Stimulated activated naive CD8-positive, alpha-beta T cell treated with anti-CD3 and anti-CD28 coated beads, Interleukin-15, amount 100 ng/mL, for 72 hours (primary cell): ENCODE measurements at places on chromosomes 1 and 21.

DNA sequence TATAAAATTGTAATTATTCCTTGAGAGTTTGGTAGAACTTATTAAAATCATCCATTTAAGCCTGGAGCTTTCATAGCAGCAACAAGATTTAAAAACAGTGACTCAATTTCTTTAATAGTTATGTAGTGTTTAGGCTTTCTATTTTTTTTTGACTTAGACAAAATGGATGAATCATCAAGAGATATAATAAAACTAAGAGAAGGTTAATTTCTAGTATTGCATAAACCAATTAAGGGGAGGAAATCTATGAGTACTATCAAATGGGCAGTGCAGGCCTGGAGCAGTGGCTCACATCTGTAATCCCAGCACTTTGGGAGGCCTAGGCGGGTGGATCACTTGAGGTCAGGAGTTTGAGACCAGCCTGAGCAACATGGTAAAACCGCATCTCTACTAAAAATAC, 416.3 kb upstream of the USP24 start:
- DNase-seq = no peak

DNA sequence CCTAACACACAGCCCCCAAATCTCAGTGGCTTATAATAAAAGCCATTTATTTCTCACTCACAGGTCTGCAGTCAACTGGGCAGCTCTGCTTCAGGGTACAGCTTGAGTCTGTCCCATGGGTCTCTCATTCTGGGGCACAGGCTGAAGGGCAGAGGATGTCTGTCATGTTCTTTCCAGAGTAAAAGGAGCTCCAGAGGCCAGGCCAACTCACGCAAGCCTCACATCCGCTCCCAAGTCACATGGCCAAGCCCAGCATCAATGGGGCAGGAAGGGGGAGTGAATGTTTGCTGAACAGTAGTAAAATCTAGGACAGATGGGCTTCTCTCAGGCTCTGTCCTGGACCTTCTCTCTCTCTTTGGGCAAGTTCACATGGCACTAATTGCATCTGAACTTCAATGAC, 7.1 kb upstream of the SSBP3 start:
- DNase-seq = no peak

DNA sequence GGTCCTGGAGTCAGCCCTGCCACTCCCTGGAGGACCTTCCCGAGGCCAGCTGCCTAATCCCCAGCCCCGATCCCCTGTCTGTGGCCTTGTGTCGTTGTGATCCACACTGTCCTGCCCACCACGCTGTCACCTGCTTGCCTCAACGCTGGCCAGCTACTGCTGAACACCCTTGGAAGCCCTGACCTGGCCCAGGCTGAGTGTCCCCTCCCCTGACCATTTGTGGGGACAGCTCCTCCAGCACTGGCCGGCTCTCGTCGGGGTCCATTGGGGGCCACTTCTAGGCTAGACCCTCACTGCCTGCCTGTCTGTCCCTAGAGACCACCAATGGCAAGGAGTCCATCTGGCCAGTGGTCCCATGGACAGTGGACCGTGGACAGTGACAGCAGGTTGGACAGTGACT, 12.0 kb upstream of the UMODL1 start:
- no peak for DNase-seq

DNA sequence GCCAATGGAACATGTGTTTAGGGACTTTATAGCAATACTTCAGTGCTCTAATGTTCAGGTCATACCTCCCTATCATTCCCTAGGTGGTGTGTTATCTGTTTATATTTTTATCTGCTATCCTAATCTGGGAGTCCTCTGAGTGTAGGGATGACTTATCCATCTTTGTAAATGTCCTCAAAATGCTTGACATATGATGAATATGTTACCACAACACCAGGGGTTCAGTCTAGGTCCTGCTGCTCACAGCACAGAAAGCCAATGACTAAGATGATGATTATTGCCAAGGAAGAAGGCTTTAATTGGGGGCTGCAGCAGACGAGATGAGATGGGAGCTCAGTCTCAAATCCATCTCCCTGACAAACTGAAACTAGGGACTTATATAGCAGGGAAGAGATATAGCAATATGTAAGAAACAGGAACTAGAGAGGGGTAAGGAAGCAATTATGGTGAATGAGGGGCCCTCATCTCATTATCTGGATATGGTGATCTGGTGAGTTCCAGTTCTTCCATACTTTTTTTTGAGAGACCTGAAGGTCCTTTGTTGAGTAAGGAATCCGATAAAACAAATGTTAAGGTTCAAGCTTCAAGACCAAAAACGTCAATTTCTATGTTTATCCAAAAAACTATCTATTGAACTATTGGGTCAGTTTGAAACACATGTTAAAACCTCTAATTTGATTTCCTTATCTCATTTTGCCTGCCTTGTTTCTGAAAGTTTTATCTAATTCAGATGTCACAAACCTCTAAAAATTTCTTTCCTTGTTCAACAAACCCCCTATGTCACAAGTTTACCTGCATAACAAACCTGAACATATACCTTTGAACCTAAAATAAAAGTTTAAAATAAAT, 256.7 kb upstream of the CACYBP start:
- DNase-seq = no peak

- peak; percentile 91 for DNase-seq
Measured at GRCh38 chr1:15966081-15966955, 9.6 kb downstream of the ZBTB17 start.

GRCh38 chr1:180633057-180634056, 1.5 kb downstream of the XPR1 start:
- no peak for DNase-seq

DNA sequence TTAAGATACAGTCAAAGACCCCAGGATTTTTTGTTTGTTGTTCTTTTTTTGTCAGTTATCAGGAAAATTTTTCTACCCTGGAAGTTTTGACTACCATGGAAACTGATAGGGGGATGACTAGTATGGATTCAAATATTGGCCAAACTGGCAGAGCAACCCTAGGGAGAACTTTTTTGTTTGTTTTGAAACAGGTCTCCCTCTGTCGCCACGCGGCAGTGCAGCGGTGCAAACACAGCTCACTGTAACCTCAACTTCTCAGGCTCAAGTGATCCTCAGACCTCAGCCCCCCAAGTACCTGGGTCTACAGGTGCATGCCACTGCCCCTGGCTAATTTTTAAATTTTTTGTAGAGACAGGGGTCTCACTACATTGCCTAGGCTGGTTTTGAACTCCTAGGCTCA, 46.6 kb downstream of the TOR3A start:
- DNase-seq = no peak

DNA sequence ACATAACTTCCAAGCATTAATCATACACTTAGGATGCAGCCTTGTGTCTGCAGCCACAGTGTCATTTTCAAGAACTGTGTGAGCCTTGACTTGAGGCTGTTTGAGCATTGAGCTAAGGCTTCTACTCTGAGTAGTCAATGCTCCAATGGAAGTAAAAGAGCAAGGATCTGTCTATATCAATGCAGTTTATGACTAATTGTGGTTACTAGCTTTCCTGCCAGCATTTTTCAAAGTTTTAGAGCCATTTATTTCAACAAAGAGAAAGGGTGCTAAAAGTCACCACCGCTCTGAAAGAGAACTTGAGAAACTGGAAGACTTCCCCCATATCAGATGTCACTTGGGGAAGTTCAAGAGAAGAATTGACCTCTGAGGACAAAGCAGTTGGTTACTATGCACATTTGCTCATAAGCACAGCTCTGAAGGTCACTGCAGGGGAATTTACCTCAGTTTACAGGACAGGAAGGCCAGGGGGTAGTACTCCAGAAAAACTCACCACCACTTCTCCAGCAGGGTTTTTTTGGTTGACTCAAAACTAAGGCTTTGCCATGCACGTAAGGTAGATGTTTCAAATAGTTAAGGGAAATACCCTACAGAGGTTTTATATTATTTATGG, 24.5 kb upstream of the RGS1 start:
- peak; percentile 38 for DNase-seq

GRCh38 chr1:10019561-10019960, 13.2 kb upstream of the UBE4B start:
- no peak for DNase-seq

DNA sequence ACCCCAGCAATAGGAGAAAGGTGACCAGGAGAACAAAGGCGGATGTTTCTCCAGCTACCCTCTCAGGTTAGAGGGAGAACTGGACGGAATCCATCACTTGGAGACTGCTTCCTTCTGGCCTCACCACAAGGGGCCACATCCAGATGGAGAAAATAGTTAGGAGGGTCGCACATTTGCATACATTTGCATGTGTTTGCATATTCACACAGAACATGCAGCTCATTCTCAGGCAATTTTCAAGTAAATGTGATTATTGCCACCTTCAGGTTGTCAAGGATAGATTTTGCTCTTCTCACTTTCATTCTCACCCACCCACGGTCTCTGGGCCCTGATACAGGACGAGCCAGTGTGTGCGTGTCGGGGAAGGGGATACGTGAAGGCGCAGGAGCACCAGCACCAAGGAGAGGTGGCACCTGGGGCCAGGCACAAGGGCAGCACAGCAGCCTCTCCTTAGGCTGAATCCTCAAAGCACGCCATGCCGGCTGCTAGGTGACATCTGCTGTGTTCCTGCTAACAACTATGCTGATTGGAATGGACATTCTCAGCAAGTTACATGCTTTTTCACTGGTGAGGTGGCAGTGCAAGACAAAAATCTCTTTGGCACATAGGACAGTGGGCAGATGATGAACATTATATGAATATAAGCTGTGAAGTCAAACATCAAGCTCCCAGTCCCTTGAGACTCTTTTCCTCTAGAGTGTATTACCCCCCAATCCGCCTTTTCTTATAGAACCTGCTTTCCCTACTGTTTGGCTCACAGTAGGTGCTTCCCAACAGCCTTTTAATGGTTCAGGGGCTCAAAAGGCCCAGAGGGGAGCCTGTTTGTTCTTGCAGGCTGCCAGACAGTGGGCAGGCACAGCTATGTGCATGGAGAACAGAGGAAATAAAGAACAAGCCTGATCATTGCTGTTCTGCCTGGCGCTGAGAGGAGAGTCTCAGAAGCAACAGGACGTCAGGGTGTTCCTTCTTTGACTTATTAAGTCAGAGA, 14.3 kb downstream of the ACKR1 start:
- DNase-seq = no peak

GRCh38 chr1:41850029-41850428, 68.7 kb downstream of the HIVEP3 start:
- peak; percentile 55 for DNase-seq

DNA sequence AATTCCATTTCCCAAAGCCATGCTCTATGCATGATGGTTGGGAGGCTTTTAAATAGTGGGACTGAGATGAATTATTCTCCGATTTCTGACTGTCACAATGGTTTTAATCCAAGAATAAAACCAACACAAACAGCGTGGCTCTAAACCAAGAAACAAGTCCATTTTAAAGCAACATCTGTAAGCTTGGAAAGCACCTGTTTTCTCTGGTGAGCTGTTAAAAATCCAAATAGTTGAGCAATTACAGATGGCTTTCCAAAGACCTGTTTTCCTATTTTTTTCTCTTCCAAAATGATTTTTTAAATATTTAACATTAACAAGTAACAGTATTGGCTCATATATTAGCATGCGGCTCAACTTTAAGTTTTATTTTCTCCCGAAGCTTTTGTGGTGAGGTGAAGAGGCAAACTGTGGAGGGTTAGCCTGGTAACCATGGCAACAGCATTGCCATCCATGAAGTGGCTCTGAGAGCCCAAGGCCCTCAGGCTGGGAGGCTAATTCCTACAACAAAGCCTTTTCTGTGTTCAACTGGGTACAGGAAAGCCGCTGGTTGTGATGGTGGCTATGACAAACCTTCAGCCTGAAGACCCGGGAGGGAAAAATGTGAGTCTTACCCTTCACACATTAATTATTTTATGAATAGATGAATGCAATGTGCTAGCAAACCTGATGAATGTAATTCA, 56.7 kb upstream of the B3GALT5 start:
- DNase-seq = no peak

- no peak for DNase-seq
Measured at GRCh38 chr1:36981771-36982622, 52.3 kb downstream of the GRIK3 start.

DNA sequence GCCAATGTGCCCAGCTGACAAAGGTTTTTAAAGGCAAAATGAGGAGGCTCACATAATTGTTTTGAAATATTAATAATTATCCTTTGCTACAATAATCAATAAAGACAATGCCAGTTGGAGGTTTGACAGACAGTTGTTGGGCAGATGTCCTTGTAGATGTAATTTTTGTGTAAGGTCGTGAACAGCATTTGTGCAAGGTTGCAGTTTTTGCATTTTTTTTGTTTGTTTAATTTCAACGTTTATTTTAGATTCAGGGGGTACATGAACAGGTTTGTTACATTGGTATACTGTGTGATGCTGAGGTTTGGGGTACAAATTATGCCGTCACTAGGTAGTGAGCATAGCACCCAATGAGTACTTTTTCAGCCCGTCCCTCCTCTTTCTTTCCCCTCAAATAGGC, 9.3 kb downstream of the MPZ start:
- no peak for DNase-seq

- no peak for DNase-seq
Measured at GRCh38 chr1:43288058-43288784, 2.8 kb upstream of the C1orf210 start.

DNA sequence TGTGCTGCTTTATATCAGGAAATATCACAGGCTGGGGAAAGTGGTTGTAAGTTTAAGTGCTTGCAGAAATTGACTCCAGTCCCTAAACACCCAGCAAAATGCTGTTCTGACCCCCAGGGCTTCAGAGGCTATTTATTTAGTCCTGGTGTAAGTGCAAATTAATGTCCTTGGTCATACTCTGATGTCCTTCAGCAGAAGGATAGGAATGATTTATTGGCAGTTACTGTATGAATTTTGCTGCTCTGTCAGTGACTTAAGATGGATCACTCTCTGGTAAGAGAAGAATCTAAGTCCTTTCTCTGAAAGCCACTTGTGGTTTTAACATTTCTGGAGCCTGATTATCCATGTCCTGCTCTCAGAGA, 21.9 kb downstream of the FAM20B start:
- DNase-seq = no peak

- DNase-seq = no peak
Measured at GRCh38 chr1:226108935-226109828, 46.7 kb downstream of the H3-3A start.

- DNase-seq = no peak
Measured at GRCh38 chr1:30538226-30538992, 185.0 kb downstream of the MATN1 start.

- no peak for DNase-seq
Measured at GRCh38 chr1:202319381-202320080, 22.2 kb downstream of the UBE2T start.

DNA sequence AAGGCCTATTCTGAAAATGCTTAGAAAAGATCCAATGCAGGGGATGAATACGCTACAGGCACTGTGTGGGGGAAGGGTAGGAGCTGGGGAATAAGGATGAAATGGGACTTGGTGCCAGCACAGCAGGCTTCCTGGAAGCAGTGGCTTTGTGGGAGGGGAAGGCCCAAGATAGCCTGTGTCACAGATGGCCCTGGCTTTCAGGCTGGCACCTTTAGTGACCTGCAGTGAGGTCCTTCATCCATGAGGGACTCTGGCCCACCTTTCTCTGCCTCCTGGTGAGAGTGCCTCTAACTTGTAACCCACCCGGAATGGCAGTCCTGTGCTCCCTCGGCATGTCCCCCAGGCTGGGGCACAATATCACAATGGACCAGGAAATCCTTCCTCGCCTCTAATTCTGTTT, 919 bp downstream of the CHI3L1 start:
- no peak for DNase-seq

- DNase-seq = no peak
Measured at GRCh38 chr1:175602026-175602585, 141.3 kb downstream of the TNR start.
